ENCODE measurements at places on chromosomes 3 and 15. TPM values are rescaled to one million over a fixed set of nuclear protein-coding genes. Genes with fewer than 3 reads are reported as not detected.

DNA sequence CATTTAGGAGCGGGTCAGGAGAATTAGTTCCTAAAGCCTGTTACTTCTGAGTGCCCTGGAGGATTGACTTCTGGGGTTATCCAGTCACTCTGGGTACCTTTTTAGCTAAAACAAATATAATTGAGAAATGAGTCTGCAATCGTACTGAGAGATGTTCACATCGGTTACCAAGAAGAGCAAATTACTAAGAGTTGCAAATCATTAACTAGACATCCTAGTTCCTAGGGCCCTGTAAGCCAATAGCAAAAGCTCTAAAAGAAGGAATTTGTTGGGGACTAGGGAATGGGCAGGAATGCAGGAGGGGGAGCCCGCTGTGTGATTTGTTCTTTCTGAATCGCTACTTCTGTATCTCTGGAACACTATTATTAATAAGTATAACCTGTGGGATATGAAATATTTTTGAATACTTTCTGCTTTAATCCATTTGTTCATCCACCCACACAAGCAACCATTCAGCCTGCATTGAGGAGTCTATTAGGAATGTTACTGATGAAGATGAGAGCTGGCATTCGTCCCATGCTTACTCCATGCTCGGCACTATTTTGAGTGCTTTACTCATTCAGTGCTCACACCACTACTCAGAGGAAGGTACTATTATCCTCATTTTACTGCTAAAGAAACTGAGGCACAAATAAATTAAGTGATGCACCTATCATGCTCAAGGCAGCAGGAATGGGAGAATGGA is 31.5 kb upstream of the KY start:
- no peak overlapping the region for H3K4me3 ChIP-seq
- H3K27ac ChIP-seq: no peak overlapping the region
- H3K36me3 ChIP-seq: no peaks in the 10 kb centered on the region

DNA sequence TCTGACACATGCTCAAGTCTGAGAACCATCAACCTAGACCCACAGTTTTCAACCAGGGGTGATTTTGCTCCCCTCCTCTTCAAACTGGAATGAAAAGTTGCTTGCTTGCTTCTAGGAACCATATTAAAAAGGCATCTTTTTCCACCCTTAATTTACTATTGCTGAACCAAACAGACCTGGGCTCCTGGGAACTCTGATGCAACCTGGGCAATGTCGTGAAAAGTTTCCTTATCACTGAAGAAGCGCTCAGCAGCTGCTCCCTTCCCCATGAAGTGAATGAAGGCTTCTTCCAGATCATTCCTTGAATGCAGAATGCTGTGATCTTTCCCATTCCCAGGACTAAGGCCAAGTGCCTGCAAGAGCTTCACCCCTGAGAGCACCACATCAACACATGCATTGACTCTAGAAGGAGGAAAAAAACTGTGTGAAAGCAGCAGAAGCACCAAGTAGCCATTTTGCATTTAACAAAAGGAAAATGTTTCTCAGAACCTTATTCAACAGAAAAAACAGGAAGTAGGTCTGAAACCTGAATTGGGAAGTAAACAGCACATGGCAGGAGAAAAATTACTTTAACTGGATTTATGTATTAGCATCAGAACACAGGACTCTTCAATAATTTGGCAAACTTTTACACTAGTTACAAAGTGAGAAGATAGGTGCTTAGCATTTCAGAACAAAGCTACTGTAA is 8.7 kb downstream of the ADPGK start:
- H3K4me1 ChIP-seq: no peaks in the 10 kb centered on the region
- no peaks in the 10 kb centered on the region for H3K36me3 ChIP-seq
- no peak overlapping the region for H3K27ac ChIP-seq
- DNase-seq: no peak
- H3K27me3 ChIP-seq: no peaks in the 10 kb centered on the region

Gene SLC22A14
- 0.17 TPM for total RNA-seq

GRCh38 chr3:136772709-136773108 is 20.5 kb upstream of the STAG1 start:
- DNase-seq: peak; percentile 11
- no peaks in the 10 kb centered on the region for H3K36me3 ChIP-seq
- H3K27ac ChIP-seq: no peak overlapping the region

Gene SLC25A38
- 22.0 TPM for total RNA-seq

DNA sequence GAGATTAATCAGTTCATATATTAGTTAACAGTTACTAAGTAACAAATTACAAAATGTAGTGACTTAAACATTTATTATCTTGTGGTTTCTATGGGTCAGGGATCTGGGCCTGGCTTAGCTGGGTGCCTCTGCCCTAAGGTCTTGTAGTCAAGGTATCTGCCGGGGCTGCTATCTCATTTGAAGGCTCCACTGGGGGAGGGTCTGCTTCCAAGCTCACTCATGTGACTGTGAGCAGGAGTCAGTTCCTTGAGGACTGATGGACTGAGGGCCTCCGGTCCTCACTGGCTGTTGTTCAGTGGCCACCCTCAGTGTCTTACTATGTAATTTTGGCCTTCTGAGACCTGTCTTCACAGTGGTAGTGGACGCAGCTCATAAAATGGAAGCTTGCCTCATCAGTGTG is 135.9 kb upstream of the PLXNA1 start:
- no peaks in the 10 kb centered on the region for H3K4me1 ChIP-seq
- no peak overlapping the region for H3K27ac ChIP-seq
- no peaks in the 10 kb centered on the region for H3K27me3 ChIP-seq
- H3K36me3 ChIP-seq: no peaks in the 10 kb centered on the region

DNA sequence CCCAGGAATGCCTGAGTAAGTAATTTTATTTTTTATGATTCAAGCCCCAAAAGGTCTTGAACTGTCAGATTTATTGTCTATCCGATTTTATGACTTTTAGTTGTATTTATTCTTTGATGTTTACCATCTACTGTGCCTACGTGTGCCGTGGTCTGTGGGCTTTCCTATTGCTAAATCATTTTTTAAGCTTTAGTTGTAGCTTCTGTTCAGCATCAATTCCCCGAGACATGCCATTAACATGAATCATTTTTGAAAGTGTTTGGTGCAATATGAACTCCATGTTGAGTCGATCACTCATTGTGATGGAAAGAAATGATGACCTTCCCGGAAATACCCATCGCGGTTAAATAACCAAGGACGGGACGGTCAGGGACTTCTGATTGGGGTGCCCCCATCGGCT is 268.7 kb upstream of the THRB start:
- DNase-seq: peak; percentile 8
- H3K27me3 ChIP-seq: no peaks in the 10 kb centered on the region
- no peaks in the 10 kb centered on the region for H3K4me1 ChIP-seq
- H3K36me3 ChIP-seq: no peaks in the 10 kb centered on the region
- no peak overlapping the region for H3K4me3 ChIP-seq

Gene TGM5
- total RNA-seq: not detected

GRCh38 chr3:45003406-45003805 is 22.7 kb upstream of the CLEC3B start:
- H3K4me1 ChIP-seq: peaks cover 4% of the 10 kb centered on the region
- H3K4me3 ChIP-seq: no peak overlapping the region
- no peak for DNase-seq
- H3K27ac ChIP-seq: no peak overlapping the region
- no peaks in the 10 kb centered on the region for H3K27me3 ChIP-seq

DNA sequence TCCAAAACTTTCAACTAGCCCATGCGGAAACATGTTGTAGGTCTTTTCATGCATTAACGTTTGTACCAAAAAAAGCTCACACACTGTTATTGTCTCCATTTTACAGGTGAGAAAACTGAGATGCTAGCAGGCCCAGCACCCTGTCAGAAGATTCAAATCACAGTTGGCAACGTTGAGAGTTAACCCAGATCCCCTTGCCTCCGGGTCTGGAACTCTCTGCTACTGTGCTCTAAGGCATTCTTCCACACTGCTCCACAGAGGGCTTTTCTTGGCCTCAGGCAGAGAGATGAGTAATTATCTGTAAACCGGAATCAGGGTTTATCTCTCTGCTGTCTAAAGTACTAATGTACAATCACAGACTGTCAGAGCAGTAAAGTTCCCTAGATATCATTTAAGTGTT is 186.0 kb upstream of the LPP start:
- no peaks in the 10 kb centered on the region for H3K27me3 ChIP-seq
- no peaks in the 10 kb centered on the region for H3K36me3 ChIP-seq
- H3K4me3 ChIP-seq: no peak overlapping the region
- DNase-seq: no peak
- H3K4me1 ChIP-seq: peaks cover 5% of the 10 kb centered on the region

GRCh38 chr3:37686220-37686619 is 175.5 kb upstream of the CTDSPL start:
- no peaks in the 10 kb centered on the region for H3K36me3 ChIP-seq
- H3K27me3 ChIP-seq: no peaks in the 10 kb centered on the region
- H3K4me1 ChIP-seq: no peaks in the 10 kb centered on the region
- no peak overlapping the region for H3K27ac ChIP-seq
- no peak for DNase-seq
- no peak overlapping the region for H3K4me3 ChIP-seq

GRCh38 chr3:181417748-181418147 is 294.0 kb upstream of the SOX2 start:
- no peaks in the 10 kb centered on the region for H3K27me3 ChIP-seq
- H3K4me1 ChIP-seq: no peaks in the 10 kb centered on the region
- H3K4me3 ChIP-seq: no peak overlapping the region

DNA sequence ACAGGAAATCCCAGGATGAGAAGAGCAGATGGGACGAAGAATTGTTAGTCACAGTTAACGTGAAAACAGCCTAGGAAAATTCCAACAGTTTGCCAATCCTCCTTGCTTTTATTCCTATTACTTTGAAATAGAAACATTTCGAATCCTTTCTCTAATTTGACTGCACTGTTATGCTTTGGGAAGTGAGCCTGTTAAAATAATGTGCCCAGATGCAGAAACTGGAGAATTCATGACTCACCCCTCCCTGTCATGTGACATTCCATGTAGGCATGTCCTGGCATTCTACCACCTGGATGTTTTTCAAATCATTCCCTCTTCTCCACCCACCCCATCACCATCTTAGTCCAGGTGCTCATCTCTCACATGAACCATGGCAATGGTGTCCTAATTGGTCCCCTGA is 107.3 kb downstream of the MINAR1 start:
- no peak overlapping the region for H3K4me3 ChIP-seq
- H3K4me1 ChIP-seq: no peaks in the 10 kb centered on the region

DNA sequence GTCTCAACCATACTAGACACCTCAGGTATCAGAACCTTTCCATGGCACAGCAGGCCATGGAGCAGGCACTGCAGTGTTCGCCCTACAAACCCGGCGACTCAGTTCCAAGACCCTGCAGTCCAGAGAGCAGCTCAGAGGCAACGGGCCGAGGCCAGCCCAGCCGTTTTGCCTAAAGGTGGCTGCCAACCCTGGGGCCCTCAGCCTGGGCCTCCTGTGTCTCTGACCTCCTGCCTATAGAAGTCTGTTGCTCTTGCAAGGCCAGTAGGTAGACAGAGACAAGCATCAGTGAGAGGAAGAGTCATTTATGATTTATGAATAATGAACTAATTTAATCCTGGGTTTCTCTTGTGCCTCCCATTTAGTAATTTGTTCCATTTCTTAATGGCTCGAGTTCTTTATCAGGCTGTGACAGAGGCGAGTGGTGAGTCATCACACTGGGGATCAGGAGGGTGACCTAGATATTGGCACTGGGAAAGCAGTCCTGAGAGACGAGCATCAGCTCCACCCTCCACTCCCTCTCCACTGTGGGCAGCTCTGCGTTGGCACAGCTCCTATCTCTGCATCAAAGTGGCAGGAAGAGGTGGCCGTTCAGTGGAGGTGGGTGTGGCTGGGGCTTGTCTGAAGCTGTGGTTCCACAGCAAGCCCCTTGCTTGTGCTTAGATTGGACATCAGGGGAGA is 79.8 kb downstream of the ABHD5 start:
- peaks cover 26% of the 10 kb centered on the region for H3K4me1 ChIP-seq
- no peak for DNase-seq
- H3K36me3 ChIP-seq: no peaks in the 10 kb centered on the region
- no peak overlapping the region for H3K4me3 ChIP-seq
- H3K27ac ChIP-seq: no peak overlapping the region

GRCh38 chr3:194245975-194246561 is 105.1 kb downstream of the CPN2 start:
- H3K4me1 ChIP-seq: peaks cover 4% of the 10 kb centered on the region
- DNase-seq: no peak
- H3K4me3 ChIP-seq: no peak overlapping the region
- H3K36me3 ChIP-seq: no peaks in the 10 kb centered on the region

Gene APOD
- 2.1 TPM for total RNA-seq

Gene C2CD4B
- total RNA-seq: not detected

Gene GABRR3
- total RNA-seq: not detected

Gene FAM107A
- total RNA-seq: under 0.01 TPM

GRCh38 chr3:140242818-140243276 is 307.9 kb downstream of the CLSTN2 start:
- H3K4me1 ChIP-seq: no peaks in the 10 kb centered on the region
- no peaks in the 10 kb centered on the region for H3K36me3 ChIP-seq
- peak; percentile 77 for DNase-seq
- no peak overlapping the region for H3K27ac ChIP-seq

Gene PLSCR2
- total RNA-seq: not detected

Gene SCN11A
- under 0.01 TPM for total RNA-seq

DNA sequence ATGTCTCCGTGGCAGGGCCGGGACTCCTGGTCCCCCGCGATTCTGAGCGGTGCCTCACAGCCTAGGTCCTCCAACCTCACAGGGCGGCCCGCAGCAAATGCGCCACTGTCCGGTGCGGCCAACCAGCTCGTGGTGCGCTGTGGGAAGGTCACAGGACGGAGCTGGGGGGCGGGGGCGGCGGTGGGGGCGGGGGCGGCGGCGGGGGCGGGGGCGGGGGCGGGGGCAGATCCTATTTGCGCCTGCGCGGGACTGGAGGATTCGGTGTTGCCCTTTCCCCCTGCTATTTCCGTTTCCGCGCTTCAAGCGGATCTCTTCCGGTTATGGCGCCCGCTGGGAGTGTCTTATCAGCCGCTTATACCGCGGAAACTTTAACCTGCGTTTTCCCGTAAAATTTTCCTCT is 106.7 kb upstream of the SNRPN start:
- H3K27ac ChIP-seq: no peak overlapping the region
- H3K36me3 ChIP-seq: no peaks in the 10 kb centered on the region
- no peak overlapping the region for H3K4me3 ChIP-seq
- H3K27me3 ChIP-seq: no peaks in the 10 kb centered on the region
- DNase-seq: peak; percentile 45

DNA sequence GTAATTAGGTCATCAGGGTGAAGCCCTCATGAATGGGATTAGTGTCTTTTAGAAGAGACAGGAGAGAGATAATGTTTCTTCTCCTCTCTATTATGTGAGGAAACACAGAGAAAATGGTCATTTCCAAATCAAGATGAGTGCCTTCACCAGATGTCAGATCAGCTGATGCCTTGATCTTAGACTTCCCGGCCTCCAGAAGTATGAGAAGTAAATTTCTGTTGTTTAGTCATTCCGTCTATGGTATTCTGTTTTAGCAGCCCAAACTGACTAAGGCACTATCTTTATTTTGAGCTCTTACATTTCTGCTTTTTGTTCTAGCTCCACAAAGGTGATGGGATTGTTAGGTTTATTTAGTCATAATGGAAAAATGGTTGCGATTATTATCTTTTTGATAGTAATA is 273.2 kb upstream of the GADL1 start:
- peak; percentile 52 for DNase-seq
